Mammary epithelial cell (primary cell): ENCODE measurements at places on chromosomes 7 and 10.

- DNase-seq, result peak; percentile 9
These were observed 756.0 kb downstream of the KCNMA1 start for GRCh38 chr10:76881477-76882220.

DNA sequence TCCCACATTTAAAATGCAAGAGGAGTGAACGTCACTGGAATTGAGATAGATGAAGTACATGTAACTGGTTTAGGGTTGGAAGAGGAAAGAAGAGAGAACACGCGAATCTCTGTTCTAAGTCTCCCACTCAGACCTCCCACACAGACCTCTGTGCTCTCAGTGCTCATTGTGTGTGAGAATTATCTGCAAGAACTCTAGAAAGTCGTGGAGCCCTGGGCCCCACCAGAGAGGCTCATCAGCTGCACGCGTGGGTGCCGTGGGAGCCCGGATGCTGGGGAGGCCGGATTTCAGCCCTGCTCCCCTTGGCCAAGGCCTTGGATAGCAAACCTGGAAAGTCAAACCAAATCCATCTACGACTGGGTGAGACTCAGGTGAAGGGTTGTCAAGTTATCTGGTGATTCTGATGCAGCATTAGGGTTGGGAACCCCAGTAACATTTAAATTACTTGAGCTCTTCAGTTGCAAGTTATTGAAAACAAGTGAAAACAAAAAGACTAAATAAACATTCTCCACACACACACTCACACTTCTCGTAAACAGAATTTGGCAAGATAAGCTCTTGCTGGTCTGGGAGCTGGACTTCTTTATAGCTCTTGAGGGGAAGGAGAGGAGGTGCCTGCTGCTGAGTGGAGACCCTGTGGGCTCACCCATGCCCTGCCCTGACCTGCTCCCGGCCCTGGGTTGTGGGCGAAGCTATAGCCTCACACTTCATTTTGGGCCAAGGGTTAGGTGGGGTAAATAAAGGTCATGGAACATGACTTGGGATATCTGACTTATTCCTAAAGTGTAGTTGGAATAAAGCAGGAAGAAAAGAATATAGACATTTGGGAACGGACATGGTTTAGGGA is 250.3 kb downstream of the ADARB2 start:
- no peak for DNase-seq

DNA sequence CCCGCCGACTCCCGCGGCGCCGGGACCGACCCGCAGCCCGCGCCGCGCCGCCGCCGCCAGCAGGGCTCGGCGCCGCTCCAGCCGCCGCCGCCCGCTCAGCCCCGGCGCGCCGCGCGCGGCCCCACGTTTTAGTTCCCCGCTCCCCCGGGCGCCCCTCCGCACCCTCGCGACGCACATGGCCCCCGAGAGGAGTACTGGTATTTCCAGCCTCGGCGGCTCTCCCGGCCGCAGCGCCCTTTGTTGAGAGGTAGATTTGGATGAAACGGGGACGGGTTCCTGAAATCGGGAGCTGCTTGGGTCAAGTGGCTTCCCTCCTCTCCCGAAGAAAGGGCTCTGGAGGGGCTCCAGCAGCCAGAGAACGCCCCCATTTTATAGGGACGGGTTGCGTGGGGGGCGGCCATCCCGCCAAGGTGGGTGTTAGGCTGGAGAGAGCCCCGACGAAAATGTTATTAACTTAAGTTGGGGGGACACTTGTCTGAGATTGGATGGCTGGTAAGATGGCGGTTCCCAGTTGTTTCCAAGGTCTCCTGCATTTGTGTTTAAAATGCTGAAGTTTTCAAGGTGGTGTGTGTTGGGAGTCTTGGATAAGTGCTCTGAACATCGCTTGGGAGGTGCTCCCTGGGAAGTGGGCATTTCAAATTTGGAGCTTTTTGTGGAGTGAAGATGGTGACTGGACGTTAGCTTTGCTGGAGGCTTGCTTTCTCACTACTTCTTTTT is 1.2 kb downstream of the BMI1 start:
- DNase-seq, result peak; percentile 23

- peak; percentile 3 for DNase-seq
These were observed 44.8 kb upstream of the ORC5 start for GRCh38 chr7:104252409-104253134.

GRCh38 chr10:810351-810846 is 120.9 kb upstream of the DIP2C start:
- no peak for DNase-seq

DNA sequence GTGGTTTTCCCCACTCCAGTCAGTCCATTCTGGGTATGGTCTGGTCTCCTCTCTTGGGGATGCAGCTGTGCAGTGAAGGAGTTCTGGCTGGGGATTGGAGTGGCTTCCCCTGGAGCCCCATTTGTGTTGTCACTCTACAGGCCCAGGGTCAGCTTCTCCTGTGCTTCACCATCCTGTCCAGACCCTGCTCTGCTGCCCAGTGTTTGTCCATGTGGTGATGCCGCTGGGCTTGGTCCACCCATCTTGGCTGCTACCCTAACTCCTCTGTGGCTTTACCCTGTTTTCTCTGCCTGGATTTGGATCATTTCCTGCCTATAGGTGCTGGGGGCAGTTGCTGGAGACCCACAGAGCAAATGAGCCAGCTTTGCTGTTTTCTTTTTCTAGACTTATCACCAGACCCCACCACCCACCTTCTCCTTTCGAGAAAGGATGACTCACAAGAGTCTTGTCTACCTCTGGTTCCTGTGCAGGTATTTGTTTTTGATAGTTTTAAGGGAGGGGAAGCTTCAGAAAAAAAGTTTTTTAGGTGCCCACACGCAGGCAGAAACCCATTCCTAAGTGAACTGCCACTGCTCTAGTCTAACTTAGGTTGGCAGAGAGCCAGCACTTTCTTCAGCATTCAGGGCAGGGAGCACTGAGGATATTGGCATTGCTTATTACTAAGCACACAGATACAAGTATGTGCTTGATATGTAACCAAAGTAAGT is 8.5 kb downstream of the ZDHHC16 start:
- DNase-seq, result peak; percentile 35

- DNase-seq, result no peak
These were observed 5.3 kb downstream of the CALCR start for GRCh38 chr7:93569189-93569588.

GRCh38 chr7:41627645-41628298 is 75.1 kb downstream of the INHBA start:
- no peak for DNase-seq

DNA sequence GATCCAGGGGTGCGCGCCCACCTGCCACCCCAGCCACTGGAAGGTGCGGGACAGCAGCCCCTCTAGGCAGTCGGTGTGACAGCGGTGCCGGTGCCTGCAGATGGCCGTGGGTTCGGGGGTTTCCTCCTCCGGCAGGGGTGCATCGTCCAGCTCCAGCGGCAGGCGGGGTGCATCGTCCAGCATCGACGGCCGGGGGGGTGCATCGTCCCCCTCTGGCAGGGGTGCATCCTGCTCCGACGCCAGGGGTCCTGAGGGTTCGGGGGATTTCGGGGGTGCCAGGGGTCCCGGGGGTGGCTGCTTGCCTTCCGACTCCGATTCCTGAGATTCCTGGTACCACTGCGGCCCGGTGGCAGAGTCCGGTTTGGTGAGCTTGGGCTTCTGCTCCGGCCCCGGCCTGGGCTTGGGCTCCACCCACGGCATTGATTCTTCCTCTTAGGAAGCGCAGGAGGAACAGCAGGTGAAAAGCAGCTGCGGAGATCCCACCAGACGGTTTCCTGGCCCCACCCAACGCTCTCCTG is 90.2 kb upstream of the RAB18 start:
- no peak for DNase-seq

DNA sequence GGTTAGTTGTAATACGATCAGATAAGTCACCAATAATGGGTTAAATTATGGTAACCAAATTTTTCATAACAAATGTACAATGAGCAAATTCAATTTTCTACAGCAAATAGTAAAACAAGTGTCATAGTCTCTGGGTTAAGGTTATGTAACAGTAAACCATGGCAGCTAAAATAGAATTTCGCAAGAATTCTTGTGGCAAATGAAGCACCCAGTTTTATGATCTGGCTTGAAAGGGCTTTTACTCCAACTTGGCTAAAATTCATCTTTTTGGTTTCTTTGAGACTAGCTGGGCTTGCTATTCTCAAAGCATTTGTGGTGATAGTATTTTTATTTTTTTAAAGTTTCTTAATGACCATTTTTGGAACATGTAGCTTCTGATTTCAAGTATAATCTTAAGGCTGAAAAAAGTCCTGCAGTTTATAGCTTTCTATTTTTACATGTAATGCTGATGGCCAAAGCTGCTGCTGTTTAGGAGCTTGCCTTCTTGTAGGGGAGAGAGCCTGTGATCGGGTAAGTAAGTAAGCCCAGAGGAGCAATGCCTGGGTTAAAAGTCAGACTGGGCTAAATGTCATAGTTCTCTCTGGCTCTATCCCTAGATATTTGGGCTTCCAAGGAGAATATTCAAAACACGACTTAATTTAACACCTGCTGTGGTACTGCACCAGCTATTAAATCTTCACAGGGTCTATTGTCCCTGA is 55.5 kb upstream of the SYPL1 start:
- no peak for DNase-seq
